Activated CD8-positive, alpha-beta memory T cell treated with anti-CD3 and anti-CD28 coated beads for 4 hours (primary cell): ENCODE measurements at places on chromosomes 7 and 10.
A peak's percentile ranks its signal among the peaks of the same experiment; 100 is the strongest.

GRCh38 chr10:53894145-53894544 lies 906.9 kb downstream of the PCDH15 start:
- DNase-seq: no peak

GRCh38 chr10:98456686-98457482 lies 10.1 kb upstream of the HPS1 start:
- DNase-seq: no peak

- DNase-seq: no peak
These were observed 18.2 kb upstream of the CHST3 start for GRCh38 chr10:71945819-71946474.

GRCh38 chr7:98051118-98051744 lies 55.4 kb upstream of the LMTK2 start:
- DNase-seq: peak; percentile 4

GRCh38 chr10:88474884-88475844 lies 108.0 kb downstream of the RNLS start:
- no peak for DNase-seq

GRCh38 chr7:69804962-69805361 lies 206.7 kb downstream of the AUTS2 start:
- no peak for DNase-seq

- no peak for DNase-seq
These were observed 2.7 kb upstream of the FEZF1 start for GRCh38 chr7:122307228-122307621.

DNA sequence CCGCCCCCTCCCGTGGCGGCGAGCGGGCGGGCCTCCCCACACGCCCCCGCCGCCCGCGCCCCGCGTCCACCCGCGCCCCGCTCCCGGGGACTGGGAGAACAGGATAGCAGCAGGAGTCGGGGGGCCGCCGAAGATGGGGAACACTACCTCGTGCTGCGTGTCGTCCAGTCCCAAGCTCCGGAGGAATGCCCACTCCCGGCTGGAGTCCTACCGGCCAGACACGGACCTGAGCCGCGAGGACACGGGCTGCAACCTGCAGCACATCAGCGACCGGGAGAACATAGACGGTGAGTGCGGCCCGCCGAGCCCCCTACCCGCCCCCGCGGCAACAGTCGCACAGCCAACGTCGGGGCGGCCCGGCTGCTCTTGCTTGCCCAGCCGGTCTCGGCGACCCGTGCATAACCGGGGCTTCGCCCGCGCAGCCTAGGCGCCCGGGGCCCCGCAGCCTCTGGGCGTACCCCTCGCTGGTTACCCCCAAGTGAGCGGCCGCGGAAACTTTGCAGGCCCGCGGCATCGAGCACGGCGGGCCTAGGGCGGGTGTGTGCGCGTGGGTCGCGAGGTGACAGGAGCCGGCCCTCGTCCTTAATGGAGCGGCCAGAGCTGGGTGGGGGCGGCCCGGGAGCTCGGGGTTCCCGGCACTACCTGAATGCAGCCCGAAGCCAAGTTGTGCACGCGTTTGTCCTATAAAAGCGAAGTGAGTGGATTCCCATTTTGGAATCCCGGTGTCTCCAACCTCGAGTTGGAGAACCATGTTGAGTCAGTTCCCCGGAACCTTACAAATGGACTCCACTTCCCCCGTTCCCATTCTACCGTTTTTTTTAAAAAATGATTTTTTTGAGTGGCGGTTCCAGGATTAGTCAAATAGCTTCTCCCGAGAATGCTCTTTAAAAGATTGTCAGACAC lies 863 bp downstream of the CCNY start:
- no peak for DNase-seq

GRCh38 chr10:9656386-9656785 lies 1361.3 kb upstream of the CELF2 start:
- no peak for DNase-seq

- no peak for DNase-seq
These were observed 271.0 kb upstream of the PODXL start for GRCh38 chr7:131827421-131827820.

DNA sequence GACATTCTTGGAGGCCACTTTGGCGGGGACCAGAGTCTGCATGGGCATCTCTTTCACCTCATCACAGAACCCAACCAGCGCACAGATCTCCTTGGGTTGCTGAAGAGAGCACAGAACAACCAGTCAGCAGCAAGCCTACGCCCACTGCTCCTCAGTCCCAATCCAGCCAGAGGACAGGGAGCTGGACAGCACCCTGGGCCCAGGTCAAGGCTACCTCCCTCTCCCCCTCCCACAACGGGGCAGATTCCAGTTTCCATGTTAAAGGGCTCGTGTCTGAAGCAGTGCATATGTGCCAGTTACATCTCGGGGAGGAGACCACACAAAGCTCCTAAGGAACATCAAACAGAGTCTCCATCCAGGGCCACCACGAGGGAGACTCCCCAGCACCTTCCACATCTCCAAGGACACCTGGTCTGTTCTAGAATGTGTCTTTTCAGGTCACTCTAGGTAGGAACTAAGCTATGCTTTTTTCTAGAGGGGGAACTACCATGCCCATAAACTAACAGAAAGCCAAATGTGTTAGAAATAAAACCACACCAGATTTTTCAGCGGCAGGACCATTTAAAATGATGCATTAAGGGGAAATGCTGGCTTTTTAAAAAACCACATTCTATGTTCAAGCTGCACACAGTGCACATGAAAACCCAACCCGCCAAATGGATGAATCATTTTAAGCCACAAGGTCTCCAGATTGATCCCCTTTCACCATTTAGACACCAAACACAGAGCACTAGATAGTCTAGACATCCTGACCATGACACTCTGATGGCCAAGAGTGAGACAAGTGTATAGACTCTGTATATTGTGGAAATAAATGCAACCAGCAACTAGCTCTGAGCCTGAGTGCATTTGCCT lies 28.9 kb downstream of the PSAP start:
- DNase-seq: no peak

DNA sequence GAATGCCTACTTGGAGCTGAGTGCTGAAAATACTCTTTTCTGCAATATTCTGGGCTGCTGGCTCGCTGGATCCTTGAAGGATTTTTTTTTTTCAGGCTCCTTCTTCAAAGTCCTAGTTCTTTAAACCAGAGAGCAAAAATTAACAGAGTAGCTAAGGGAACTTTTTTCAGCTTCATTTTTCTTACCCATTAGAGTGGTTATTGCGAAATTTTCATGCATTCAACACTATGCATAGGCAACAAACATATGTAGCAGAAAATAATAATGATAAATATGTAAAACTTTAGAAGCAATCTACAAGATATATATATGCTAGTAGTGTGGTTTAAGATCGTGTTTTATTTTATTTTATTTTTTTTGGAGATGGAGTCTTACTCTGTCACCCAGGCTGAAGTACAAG lies 264.6 kb downstream of the SFMBT2 start:
- DNase-seq: no peak

GRCh38 chr10:75294866-75295701 lies 59.3 kb upstream of the COMTD1 start:
- peak; percentile 11 for DNase-seq

GRCh38 chr7:142832417-142832816 lies 22.5 kb upstream of the EPHB6 start:
- no peak for DNase-seq

- DNase-seq: no peak
These were observed 135.9 kb upstream of the CCDC6 start for GRCh38 chr10:60042262-60042661.

- DNase-seq: no peak
These were observed 165.0 kb upstream of the TBX20 start for GRCh38 chr7:35418716-35419390.

DNA sequence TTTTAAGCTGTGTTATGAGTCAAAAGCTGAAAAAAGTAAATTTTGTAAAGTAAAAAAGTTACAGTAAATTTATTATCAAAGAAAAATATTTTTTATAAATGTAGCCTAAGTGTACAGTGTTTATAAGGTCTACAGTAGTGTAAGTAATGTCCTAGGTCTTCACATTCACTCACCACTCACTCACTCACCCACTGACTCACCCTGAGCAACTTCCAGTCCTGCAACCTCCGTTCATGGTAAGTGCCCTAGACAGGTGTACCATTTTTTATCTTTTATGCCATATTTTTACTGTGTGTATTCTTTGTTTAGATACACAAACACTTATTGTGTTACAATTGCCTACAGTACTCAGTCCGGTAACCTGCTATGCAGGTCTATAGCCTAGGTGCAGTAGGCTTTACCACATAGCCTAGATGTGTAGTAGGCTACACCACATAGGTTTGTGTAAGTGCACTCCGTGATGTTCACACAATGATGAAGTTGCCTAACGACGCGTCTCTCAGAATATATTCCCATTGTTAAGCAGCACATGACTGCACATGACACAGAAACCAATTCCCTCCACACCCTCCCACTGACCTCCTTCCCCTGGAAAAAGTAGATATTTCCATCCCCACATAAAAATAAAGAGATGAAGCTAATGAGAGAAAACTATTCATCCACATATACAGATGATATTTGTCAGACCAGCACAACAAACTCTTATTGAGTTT lies 44.8 kb upstream of the FGL2 start:
- no peak for DNase-seq

DNA sequence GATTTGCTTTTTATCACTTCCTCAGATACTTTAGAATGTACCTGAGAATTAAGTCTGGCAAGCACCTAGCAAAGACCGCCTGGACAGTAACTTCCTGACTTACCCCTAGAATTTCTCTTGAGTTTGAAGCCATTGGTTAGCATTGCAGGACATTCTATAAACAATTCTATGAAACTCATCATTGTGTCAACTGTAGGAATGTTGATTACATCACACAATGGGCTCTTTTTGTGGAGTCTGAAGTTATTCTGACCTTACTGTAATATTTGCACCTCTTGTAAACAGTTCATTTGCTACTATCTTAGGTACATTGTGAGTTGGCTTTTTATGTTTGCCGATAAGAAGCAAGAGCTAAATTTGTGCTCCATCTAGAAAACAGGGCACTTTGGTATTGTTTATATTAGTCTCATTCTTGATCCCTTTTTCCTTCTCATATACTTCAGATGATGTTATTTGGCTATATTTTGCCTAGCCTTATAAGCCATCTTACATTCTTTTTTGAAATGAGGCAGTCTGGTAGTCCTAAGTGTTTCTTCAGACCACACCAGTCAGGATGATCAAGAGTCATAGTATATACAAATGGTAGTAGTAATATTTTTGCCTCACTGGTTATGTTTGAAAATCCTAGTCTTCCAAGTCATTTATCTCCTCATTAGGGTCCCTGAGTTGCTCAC lies 52.4 kb downstream of the CASD1 start:
- no peak for DNase-seq

DNA sequence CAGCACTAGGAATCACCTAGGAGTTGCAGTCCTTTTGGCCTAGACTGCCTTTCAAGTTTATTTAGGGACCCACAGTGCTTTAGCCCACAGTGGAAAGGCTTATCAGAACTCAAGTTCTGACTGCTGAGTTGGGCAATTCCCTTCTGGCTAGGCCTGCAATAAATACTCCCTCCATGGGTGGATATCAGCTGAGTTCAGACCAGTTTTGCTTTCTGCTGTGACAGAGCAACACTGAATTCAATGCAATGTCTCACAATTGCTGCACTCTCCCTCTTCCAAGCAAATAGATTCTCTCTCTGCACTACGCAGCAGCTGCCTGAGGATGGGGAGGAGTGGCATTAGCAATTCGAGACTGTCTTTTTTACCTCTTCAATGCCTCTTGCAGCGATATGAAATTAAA lies 1153.3 kb downstream of the SORCS1 start:
- DNase-seq: no peak

- no peak for DNase-seq
These were observed 366.5 kb upstream of the SEMA3C start for GRCh38 chr7:81285142-81285871.

- no peak for DNase-seq
These were observed 95.5 kb downstream of the UBE3C start for GRCh38 chr7:157234271-157234670.

GRCh38 chr10:68067029-68067428 lies 8.1 kb downstream of the HERC4 start:
- DNase-seq: no peak

DNA sequence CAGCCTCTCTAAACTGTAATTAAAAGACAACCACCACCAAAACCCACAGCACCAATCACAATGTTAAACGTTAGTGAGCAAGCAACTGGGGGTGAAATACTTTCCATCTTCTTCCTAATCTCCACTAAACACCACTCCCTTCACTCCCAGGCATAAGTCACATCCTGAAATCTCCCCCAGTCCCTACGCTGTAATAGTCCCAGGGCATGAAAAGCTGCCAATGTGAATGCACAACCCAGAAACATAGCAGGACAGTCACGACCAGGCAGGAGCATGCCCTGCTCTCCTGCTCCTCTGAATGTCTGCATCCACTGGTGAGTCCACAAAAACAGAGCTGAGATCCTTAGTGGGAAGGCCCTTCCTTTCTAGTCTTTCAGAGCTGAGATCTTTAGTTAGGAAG lies 288.9 kb downstream of the PARD3 start:
- DNase-seq: no peak

DNA sequence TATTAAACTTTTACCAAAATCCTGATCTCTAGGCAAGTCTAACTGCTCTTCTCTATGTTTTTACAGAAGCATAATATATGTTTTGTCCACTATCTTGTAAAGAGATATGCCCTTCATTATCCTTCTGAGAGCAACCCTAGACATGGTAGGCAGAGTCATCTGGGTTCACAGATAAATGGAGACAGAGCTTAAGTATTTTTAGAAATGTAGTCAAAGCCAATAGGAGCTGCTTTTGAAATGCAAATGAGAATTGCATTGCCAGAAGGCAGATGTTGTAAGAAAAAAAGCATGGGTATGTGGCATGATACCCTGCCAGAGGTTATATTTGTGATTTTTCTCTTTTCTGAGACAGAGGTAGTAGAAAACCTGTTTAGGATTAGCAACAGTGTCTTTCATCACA lies 964.8 kb downstream of the SORCS3 start:
- no peak for DNase-seq

DNA sequence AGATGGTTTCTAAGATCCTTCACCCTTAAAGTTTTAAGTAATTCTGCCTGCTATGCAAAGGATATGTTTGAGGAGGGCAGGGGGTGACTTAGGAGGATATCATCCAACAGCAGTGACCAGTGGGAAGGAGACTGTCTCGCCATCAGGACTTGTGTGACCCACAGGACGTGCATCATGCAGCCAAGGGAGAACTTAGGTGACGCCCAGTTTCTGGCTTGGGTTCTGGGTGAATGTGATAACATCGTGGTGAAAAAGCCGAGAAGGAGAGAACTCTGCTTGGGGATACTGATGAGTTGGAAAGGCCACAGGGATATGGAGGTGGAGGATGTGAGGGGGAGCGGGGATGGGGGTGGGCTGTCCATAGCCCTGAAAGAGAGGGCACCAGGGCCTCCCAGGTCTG lies 3.8 kb downstream of the WIPI2 start:
- DNase-seq: no peak

DNA sequence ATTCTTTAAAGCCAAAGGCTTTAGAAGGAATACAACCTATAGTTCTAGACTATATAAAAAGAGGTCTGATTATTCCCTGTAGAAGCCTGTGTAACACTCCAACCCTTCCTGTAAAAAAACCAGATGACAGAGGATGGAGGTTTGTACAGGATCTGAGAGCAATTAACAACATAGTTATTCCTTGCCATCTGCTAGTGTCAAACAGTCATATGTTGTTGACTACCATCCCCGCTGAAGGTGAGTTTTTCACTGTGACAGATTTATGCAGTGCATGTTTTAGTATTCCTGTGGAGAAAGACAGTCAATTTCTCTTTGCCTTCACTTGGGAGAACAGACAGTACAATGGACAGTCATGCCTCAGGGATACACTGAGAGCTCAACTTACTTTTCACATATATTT lies 19.0 kb upstream of the SLC26A4 start:
- no peak for DNase-seq

GRCh38 chr7:64590971-64591370 lies 28.1 kb upstream of the ZNF680 start:
- DNase-seq: no peak
